ENCODE measurements at places on chromosomes 5 and 9.

- peak; percentile 84 for DNase-seq
Measured at GRCh38 chr5:181133610-181134231, 2.8 kb upstream of the OR2V1 start.

GRCh38 chr5:16411741-16412455 is 53.7 kb downstream of the ZNF622 start:
- no peak for DNase-seq

DNA sequence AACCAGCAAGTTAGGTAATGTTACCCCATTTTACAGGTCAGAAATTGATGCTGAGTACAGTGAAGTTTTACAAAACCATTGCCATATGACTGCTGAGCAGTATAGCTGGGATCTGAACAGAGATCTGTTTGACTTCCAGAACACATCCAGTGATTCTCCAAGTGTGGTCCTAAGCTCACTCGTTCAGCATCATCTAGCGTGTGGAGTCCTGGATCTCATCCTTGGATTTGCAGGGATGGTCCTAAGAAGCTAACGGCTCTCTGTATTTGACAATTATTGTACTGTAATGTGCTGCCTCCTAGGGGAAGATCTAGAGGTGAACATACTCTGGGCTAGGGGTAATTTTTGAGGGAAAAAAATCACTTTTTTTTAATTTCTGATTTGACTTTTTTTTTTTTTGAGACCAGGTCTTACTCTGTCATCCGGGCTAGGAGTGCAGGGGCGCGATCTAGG is 1.4 kb downstream of the SLC26A2 start:
- peak; percentile 82 for DNase-seq

- no peak for DNase-seq
Measured at GRCh38 chr5:31815376-31815775, 176.4 kb downstream of the PDZD2 start.

- DNase-seq, result peak; percentile 69
Measured at GRCh38 chr5:80414113-80414512, 6.2 kb downstream of the ZFYVE16 start.

- no peak for DNase-seq
Measured at GRCh38 chr5:117881426-117882230, 1106.7 kb downstream of the DTWD2 start.

- DNase-seq, result peak; percentile 56
Measured at GRCh38 chr5:54309691-54310432, 511 bp downstream of the ARL15 start.

DNA sequence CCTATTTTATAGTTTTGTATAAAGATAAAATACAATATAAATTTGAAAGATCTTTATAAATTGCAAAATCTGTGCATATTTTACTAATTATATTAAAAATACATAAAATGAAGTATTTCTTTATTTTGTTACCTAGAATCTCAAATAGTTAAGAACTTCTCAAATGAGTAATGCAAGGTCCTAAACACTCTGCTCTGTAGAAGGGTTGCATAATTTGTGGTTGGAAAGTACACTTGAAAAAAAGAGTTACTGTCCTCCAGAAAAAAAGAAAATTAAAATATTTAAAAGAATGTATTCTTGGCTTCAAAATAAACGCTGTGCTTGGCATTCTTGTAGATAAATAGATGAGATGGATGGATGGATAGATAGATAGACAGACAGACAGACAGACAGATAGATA is 428.8 kb upstream of the CDH6 start:
- DNase-seq, result no peak
